ENCODE measurements at places on chromosomes 1 and 21.

DNA sequence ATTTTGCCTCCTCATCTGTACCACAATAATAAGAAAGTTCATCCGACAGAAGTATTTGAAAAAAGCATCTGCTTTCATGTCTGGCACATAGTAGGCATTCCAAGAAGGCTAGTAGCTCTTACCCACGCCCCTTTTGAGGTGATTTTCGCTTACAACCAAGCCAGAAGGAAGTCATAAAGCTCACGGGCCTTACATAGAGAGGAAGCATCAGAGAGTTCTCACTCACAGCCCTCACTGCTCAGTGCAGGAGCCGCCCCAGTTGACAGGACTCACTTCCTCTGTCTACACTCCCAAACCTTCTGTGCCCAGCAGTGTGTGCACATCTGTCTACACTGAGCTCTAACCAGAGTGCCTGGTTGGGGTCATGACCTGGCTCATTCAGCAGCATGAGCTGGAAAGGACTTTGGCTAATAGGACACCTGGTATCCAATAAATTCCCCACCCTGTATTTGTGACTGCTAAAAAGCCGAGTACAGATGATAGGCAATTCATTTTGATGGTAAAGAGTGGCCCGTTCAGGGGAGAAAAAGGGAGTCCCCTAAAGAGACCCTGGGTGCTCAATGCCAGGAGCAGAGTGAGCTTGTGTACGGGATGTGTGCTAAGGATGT, 36.8 kb upstream of the DUSP10 start:
- DNase-seq, result no peak

- DNase-seq, result no peak
Measured at GRCh38 chr1:52727114-52727586, 897 bp downstream of the ZYG11B start.

- DNase-seq, result peak; percentile 76
Measured at GRCh38 chr1:111203681-111204200, 3.3 kb upstream of the DENND2D start.

GRCh38 chr1:203807196-203807595, 11.8 kb downstream of the ZBED6 start:
- no peak for DNase-seq

GRCh38 chr21:41817228-41817627, 50.4 kb upstream of the RIPK4 start:
- no peak for DNase-seq

GRCh38 chr21:26169061-26169610, 1.4 kb downstream of the APP start:
- DNase-seq, result no peak

GRCh38 chr1:231613419-231614349, 12.9 kb upstream of the DISC1 start:
- no peak for DNase-seq

DNA sequence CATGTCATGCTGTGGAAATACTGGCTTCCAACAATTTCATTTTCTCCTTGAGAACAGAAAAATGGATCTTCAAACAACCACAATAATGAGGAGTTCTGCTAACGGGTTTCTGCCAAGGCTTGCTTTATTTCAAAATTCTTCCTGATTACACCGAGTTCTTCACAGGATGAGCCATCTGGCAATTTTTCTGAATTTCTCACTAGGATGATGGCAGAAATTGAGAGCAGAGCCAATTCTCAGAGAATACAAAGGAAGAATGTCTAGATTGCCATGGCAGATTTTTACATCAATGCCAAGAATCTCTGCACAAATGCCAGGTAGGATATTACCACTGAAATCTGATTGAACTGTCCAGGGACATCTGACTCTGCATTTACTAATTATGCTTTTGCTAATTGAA, 619.0 kb upstream of the CHRM3 start:
- no peak for DNase-seq

DNA sequence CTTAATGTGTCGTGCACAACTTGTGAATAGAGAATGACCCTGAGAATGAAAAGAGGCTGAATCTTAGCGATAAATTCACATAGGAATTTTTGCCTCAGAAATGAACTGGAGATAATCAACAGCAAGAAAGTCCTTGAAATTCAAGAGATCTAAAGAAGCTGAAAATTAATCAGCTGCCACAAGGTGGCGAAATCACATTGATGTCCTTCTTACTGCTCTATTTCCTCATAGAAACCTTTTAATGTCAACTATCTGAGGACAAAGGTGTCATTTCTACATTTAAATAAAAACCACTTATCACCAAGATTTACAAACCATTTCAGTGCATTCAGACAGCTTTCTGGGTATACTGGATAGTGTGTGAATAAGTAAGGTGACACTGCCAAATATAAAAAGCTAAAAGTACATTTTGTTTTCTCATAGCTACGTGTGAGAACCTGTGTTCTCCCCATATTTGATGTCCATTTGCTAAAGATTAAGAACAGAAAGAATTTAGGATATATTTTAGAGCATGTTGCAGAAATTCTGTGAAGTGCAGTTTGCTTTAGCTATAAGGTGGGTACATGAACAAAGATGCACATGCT, 485.3 kb upstream of the PTBP2 start:
- DNase-seq, result no peak

GRCh38 chr1:7040969-7041695, 255.9 kb downstream of the CAMTA1 start:
- DNase-seq, result no peak

- no peak for DNase-seq
Measured at GRCh38 chr1:197435224-197435623, 167.2 kb downstream of the CRB1 start.

DNA sequence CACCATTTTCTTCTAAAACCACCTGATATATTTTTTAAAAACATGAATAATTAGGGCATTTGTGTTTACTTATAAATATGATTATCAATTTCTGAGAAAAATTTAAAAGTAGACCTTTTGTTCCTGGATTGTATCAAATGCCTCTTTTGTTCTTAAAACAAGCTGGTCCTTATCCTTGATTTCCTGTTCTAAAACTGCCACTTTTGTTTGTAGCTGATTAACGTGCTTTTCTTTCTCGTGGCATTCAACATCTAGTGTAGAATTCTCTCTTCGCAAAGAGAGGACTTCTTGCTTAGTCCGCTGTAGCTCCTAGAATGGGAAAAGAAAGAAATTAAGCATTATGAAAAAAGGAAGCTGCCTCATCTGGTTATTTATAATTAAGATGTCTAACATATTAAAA, 25.0 kb downstream of the SASS6 start:
- DNase-seq, result no peak

DNA sequence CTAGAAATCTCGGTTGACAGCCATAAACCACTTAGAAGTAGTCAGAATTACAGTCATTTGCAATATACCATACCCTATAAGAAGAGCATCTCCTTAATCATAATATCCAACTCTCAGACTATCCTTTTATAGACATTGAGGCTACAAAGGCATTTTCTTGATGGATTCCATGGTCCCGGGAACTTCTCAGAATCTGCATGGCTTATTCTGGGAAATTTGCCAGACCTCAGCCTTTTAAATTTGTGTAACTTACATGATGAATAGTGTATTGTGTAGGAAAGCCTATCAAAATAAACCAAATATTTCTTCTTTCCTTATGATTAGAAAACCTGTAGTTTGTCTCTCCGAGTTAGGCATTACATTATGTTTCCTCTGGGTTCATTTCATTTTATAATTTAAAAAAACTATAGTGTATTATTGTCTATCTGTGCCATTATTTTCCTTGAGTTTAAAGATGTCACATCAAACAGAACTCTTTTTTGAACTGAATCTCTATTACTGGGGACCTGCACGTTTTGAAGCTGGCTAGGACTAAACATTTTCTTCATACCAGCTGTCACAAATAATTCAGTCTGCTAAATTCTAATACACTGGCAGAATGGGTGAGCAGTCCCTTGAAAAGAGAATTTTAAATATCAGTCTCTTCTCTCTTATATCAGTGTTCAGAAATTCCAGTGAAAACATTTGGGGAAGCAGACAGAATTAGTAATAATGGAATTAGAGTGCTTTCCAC, 102.9 kb downstream of the GABPA start:
- no peak for DNase-seq

GRCh38 chr1:153540394-153541361, at the start of gene S100A5:
TSS of gene S100A5 (minus strand) at chr1:153540934. CDS start at chr1:153540191, 743 bp downstream.
- peak; percentile 48 for DNase-seq

Measured in activated gamma-delta T cell treated with anti-CD3 and anti-CD28 coated beads, Interleukin-2, amount 50 U/mL, for 16 hours (primary cell).